GM12878 (cell line): ENCODE measurements at places on chromosomes 11 and 22. TPM values are rescaled to one million over a fixed set of nuclear protein-coding genes. Genes with fewer than 3 reads are reported as not detected.

Gene CEP57
- polyA plus RNA-seq, result 70.4 and 73.0 TPM in 2 replicates

Gene DCDC1
- polyA plus RNA-seq, result not detected in 2 replicates

GRCh38 chr11:10328314-10329098, 23.6 kb downstream of the ADM start:
- H3K36me3 ChIP-seq, result no peaks in the 10 kb centered on the region
- H3K4me3 ChIP-seq, result no peak overlapping the region
- H3K27ac ChIP-seq, result no peak overlapping the region
- H3K4me1 ChIP-seq, result no peaks in the 10 kb centered on the region
- no peak for DNase-seq

DNA sequence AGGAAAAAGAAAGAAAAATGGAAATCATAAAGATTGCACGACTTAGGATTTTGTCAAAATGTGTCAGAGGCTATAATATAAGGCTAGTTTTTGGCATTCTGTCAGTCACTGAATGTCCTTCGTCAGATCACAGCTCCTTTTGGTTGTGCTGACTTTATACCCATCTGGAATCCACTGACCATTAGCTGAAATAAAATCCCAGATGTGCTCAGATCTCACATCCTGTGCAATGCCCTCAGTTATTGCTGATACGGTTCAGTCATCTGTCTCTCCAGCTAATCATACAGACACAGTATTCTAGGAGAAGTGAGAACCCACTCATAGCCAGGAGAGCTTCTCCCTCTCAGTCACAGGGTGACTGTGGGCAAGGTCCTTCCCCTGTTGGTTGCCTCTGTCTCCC, 11.5 kb downstream of the CD44 start:
- peaks cover 19% of the 10 kb centered on the region for H3K4me1 ChIP-seq
- no peak for DNase-seq
- peaks cover 7% of the 10 kb centered on the region; the same call in 1 of the 2 replicates for H3K36me3 ChIP-seq
- H3K4me3 ChIP-seq, result no peak overlapping the region
- H3K27me3 ChIP-seq, result no peaks in the 10 kb centered on the region
